ENCODE measurements at places on chromosomes 12 and 14.
A peak's percentile ranks its signal among the peaks of the same experiment; 100 is the strongest.

DNA sequence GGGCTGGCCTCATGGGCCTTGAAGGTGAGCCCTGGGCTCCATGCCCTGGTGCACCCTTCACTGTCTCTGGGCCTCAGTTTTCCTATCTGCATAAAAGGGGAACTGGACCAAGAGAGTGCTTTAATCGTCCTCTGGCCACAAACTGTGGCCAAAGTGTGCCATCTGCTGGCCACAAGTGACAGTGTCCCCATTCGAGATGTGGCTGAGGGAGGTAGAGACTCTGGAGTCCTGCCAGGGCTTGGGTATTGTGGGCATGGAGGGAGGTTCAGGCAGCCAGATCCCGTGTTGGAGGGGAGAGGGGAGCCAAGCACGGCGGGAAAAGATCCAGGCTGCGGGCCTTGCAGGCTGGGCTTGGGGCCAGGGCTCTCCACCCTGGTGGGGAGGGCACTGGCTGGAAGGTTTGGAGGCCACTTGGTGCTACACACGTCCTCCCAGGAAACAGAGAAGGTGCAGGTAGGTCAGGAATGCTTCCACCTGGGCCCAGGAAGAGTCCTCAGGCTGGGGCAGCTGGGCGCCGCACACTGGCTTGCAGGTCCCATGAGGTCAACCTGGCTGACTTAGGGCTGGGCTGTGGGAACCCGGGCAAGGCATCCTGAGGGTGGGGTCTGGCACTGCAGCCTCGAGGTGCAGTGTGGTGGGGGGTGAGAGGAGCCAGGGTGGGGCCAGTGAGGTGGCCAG, 7.3 kb upstream of the KIF26A start:
- peak; percentile 65 for DNase-seq

DNA sequence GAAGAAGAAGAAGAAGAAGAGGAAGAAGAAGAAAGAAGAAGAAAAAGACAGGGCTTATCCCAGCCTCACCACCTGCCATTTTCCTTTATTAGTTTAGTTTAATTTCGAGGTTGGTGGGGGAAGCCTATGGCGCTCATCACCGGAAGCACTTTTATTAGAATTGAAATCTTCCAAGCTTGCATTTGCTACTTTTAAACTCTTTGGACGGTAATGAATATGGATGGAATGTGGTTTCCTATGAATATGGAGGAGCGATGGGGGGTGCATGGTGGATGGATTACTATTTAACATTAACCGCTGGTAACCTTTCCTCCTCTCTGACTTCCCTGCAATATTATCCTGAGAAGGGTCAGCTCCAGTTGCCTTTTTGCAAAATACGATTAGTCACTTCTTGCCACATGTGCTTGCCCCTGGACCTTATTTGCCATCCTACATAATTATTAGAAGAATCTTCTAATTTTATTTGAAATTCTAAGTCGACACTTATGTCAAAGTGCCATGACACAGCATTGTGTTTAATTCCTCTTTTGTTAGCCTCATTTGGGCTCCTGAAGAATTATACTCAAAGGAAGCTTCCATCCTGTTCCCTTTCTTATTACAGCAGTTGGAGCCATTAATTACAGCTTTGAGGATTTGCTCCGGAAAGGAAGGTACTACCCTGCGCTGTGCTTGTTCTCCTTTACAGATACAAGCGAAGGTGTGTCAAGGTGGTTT, 424.5 kb downstream of the VRK1 start:
- no peak for DNase-seq

- DNase-seq = no peak
Measured at GRCh38 chr14:54920052-54920451, 17.4 kb upstream of the GCH1 start.

GRCh38 chr14:26598081-26598671, 343 bp upstream of the NOVA1 start:
- peak; percentile 97 for DNase-seq

- no peak for DNase-seq
Measured at GRCh38 chr12:64566122-64566521, 44.2 kb upstream of the RASSF3 start.

- no peak for DNase-seq
Measured at GRCh38 chr12:101891462-101891971, 14.1 kb downstream of the DRAM1 start.

GRCh38 chr12:87441511-87441910, 587.7 kb downstream of the C12orf50 start:
- no peak for DNase-seq

- no peak for DNase-seq
Measured at GRCh38 chr14:100143934-100144333, 15.5 kb downstream of the DEGS2 start.

DNA sequence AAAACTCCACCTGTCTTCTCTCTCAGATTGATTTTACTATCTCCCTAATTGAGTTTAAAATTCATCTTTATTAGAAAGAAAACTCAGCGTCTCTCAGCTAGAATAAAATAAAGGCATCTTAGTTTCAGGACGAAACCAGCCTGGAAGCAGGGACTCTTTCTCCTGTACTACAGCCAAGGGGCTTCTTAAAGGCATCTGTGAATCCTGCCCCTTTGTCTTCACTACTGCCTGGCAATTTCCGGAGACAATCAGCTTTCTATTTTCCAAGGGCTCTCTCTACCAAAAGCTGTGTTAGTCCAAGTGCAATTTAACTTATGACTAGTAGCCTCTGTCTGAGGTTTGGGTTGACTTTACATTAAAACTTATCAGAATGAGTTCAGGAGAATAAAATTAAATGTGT, 623.3 kb upstream of the FOXG1 start:
- DNase-seq = peak; percentile 43

GRCh38 chr12:75658901-75659823, 147.8 kb upstream of the KRR1 start:
- DNase-seq = no peak

GRCh38 chr14:68916358-68916941, 62.7 kb downstream of the ACTN1 start:
- no peak for DNase-seq

GRCh38 chr14:95831468-95831867, 45.2 kb upstream of the TUNAR start:
- DNase-seq = peak; percentile 15

DNA sequence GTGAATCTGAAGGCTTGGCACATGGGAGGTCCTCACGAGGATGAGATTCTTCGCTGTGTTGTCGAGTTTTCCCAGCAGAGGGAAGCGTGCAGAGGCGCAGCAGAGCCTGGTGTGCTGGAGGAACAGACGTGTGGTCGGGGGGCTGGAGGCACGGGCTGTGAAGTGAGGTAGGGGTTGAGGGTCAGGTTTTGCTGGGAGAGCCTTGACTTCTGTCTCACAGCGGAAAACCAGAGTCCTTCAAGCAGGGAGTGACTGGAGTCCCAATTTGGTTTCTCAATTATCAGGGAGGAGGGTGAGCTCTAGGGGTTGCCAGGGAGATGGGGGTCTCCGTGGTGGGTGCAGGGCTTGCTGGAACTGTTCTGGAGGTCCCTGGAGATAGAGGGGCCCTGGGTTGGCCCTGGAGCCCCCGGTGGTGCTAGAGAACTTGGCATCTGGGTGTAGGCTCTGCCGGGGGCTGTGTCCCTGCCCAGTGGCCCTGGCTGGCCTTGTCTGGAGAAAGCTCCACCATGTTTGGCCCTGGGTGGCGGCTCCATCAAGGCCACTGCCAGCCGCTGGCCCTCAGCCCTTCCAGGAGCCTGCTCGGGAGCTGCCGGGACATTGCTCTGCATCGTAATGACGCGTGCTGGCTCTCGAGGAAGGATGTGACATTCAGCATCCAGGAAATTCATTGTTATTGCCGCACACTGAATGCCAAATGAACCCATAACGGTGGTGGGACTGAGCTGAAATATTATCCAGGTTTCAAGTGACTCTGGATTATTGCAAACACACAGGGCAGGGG, 215.7 kb downstream of the KIF26A start:
- no peak for DNase-seq

DNA sequence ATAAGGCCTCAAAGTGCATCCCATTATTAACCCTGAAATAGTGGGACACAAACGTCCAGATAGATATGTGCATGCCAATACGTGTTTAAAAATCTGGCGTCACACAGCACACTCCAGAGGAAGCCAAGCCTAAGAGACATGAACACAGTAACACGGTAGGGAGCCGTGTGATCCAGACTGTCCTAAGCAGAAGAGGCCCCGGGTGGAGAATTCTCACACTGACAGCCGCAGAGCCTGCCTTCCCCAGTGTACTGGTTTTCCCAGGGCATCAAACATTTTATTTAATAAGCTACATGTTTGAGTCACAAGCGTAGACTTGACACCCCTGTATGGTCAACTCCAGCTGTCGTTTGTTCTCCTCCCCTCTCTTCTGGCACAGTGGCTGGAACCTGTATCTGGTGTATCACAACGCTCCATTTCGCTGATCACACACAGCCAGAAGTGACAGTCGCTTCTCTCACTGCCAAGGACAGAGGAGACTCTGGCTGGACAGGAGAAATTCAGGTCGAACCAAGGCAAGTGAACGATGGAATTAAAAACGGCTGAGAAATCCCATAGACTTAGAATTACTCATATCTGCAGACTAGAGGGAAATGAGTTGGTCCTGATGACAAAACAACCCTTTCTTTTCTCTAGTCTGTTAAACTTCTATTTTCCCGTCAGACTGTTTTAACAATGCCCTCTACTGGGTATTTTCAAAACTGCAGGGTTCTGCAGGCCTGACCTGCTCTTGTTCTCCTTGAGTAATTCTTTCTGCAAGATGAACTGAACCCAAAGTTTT, 359.9 kb downstream of the RGS6 start:
- DNase-seq = peak; percentile 59

- DNase-seq = no peak
Measured at GRCh38 chr14:85387181-85387580, 142.8 kb upstream of the FLRT2 start.

DNA sequence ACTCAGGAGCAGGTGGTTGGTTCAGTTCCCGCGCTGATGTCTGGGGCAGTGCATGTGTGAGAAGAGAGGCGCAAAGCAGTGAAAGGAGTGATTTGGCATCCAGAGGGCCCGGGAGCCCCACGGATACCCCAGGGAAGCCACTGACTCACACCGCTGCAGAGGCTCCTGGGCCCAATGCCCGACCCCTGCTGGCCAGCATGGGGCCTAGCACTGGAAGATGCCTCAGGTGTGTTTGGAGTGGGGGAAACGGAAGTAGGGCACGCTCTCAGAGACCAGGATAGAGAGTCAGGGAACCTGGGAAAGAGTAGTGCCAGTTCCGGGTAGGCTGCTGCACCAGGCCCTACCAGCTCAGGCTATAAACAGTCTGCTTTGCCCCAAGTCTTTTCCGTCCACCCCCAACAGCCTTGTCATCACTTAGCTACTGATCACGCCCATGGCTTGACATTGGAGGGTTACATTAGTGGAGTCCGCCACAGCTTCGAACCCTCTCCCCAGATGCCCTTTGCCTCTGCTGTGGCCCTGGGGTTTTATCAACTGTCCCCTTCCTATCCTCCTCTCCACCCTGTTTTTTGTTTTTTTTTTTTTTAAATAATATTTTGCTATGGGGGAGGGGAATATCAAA, 9.5 kb upstream of the CSAD start:
- peak; percentile 70 for DNase-seq

GRCh38 chr14:99824776-99825175, 31.6 kb downstream of the EML1 start:
- DNase-seq = no peak

DNA sequence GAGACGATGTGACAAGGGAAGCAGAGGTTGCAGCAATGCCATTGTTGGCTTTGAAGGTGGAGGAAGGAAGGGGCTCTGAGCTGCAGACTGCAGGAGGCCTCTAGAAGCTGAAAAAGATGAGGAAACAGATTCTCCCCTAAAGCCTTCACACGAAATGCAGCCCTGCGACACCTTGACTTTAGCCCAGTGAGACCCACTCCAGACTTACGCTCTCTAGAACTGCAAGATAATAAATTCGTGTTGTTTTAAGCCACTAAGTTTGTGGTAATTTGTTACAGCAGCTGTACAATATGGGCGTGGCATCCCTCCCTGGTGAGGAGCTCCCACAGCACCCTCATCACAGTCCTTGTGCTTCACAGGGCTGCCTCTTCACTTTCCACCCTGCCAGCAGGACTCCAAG, 53.2 kb downstream of the GOLGA5 start:
- DNase-seq = no peak

GRCh38 chr14:104927901-104928300, 3.2 kb downstream of the PLD4 start:
- DNase-seq = no peak
